SJSA1 (cell line): ENCODE measurements at places on chromosomes 6 and 20.

DNA sequence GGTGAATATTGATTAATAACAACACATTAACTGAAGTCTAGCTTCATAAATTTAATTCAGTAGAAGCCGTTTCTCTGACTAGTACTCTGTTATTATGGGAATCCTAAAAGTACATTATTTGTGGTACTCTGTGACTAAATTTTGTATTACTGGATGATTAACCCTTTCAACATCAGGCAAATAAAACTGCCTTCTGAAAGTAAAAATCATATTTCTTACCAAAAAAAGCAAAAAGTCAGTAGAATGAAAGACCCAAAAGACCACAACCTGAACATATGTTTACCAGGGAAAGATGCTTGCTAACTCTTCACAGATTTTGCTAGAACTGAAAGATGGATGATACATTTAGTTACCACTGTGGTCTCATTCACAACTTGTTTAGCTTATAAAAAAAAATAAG lies 73.2 kb downstream of the AHI1 start:
- no peak overlapping the region for H3K4me3 ChIP-seq
- no peaks in the 10 kb centered on the region for H3K27me3 ChIP-seq
- no peak for DNase-seq

GRCh38 chr20:47133809-47134456 lies 222.6 kb downstream of the ZMYND8 start:
- no peaks in the 10 kb centered on the region for H3K27me3 ChIP-seq
- H3K4me1 ChIP-seq = peaks cover 31% of the 10 kb centered on the region
- no peaks in the 10 kb centered on the region for H3K36me3 ChIP-seq
- H3K4me3 ChIP-seq = no peak overlapping the region
- peak; percentile 67 for DNase-seq

DNA sequence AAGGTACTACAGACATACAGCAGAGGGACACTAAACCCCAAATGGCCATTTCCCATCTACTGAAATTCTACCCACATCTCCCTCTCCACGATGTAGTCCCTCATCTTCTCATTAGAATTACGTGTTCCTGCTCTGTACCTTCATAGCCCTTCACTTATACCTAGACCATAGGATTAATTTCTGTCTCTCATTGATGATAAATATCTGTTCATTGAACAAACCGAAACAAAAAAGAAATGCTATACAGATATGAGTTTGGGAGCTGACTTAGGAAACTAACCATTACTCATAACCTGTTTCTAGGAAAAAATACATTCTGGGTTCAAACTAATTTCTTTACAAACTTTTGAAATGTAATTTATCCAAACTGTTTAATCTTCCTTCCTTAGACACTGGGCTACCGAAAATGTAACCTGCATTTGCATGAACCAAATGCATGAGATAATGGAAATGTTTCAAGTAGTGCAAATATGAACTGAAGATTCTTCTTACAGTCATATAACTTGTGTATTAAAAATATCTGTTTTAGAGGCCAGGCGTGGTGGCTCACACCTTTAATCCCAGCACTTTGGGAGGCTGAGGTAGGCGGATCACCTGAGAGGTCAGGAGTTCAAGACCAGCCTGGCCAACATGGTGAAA lies 85.3 kb downstream of the GJA10 start:
- no peak for DNase-seq
- peaks cover 37% of the 10 kb centered on the region for H3K4me1 ChIP-seq
- H3K27ac ChIP-seq = no peak overlapping the region
- H3K27me3 ChIP-seq = no peaks in the 10 kb centered on the region
- H3K36me3 ChIP-seq = no peaks in the 10 kb centered on the region

- H3K27me3 ChIP-seq = no peaks in the 10 kb centered on the region
- DNase-seq = no peak
- no peaks in the 10 kb centered on the region for H3K36me3 ChIP-seq
- no peak overlapping the region for H3K27ac ChIP-seq
- H3K4me3 ChIP-seq = no peak overlapping the region
Observed at GRCh38 chr20:42494290-42494689, 695.4 kb downstream of the PTPRT start.

GRCh38 chr20:11712639-11713160 lies 205.0 kb upstream of the BTBD3 start:
- no peaks in the 10 kb centered on the region for H3K36me3 ChIP-seq
- no peaks in the 10 kb centered on the region for H3K27me3 ChIP-seq
- no peak overlapping the region for H3K4me3 ChIP-seq

DNA sequence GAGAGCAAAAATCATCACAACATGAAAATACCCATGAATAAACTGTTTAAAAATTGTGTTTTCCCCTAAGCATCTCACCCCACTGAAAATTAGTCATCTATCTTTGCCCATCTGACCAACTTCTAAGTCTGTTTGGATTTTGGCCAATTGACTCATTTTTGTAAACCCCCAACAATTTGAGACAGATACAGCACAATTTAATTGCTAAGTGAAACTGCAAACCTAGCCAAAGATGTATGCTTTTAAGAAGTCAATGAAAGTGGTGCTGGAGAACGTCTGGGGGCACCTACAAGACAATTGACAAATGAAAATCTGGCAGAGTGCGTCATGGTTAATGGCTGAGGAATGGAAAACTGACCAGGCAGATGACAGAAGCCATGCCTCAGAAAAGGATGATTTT lies 30.9 kb upstream of the SLC24A3 start:
- H3K4me3 ChIP-seq = no peak overlapping the region
- no peaks in the 10 kb centered on the region for H3K36me3 ChIP-seq
- no peaks in the 10 kb centered on the region for H3K4me1 ChIP-seq
- DNase-seq = no peak
- H3K27me3 ChIP-seq = no peaks in the 10 kb centered on the region
- H3K27ac ChIP-seq = no peak overlapping the region

GRCh38 chr6:104483225-104483834 lies 376.4 kb downstream of the HACE1 start:
- DNase-seq = no peak
- no peak overlapping the region for H3K4me3 ChIP-seq
- 0 out of 2 replicates have a peak, but pooled peaks cover 3% of the 10 kb centered on the region for H3K27me3 ChIP-seq
- H3K4me1 ChIP-seq = no peaks in the 10 kb centered on the region
- no peaks in the 10 kb centered on the region for H3K36me3 ChIP-seq

DNA sequence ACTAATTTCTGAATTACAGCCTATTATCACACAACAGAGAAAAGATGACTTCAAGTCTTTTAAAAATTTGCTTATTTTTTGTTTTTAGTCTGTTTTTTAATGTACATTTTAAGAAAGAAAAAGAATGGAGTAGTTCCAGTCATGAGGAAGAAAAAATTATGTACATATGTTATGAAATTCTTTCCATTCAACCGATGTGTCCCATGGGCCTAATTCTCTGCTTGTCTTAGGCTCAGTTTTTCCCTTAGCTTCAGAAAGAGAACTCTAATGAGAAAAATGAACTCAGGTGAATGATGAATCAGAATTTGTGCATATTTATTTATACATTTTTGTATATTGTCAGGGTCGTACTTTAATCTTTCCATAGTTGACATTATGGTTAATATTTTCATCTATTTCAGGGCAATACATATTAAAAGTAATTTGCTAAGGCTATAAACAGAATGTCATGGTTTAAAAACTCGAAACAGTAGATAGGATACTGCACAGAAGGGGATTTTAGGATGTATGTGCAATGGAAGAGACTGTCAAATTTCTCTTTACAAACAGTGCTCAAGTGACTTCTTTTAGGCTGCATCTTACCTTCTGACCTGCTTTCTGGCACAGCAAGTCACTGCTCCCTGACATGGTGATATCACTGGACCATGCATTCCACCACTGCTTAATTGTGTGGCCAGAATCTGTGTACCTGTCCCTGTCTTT lies 153.1 kb downstream of the EPHA7 start:
- H3K4me1 ChIP-seq = no peaks in the 10 kb centered on the region
- no peak overlapping the region for H3K4me3 ChIP-seq
- no peaks in the 10 kb centered on the region for H3K27me3 ChIP-seq
- H3K36me3 ChIP-seq = no peaks in the 10 kb centered on the region

DNA sequence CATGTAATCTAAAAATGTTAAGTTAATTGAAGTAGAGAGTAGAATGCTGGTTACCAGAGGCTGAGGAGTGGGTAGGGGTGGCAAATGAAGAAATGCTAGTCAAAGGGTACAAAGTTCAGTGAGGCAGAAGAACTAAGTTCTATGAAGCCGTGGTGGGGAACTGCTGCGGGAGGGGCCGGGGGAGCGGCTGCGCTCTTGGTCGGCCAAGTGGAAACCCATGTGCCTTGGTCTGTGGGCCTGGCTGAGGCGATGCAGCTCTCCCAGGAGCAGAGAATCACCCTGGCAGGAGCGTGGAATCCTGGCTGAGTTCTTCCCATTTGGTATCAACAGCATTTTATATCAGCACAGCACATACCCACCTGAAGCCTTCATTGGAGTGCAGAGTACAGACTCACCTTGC lies 22.3 kb downstream of the TTLL2 start:
- no peak overlapping the region for H3K27ac ChIP-seq
- H3K27me3 ChIP-seq = peaks cover 12% of the 10 kb centered on the region
- H3K4me3 ChIP-seq = no peak overlapping the region
- H3K36me3 ChIP-seq = no peaks in the 10 kb centered on the region

- no peak for DNase-seq
- no peaks in the 10 kb centered on the region for H3K27me3 ChIP-seq
- peaks cover 14% of the 10 kb centered on the region for H3K4me1 ChIP-seq
- H3K27ac ChIP-seq = no peak overlapping the region
Observed at GRCh38 chr20:57404006-57404405, 12.8 kb downstream of the RBM38 start.

DNA sequence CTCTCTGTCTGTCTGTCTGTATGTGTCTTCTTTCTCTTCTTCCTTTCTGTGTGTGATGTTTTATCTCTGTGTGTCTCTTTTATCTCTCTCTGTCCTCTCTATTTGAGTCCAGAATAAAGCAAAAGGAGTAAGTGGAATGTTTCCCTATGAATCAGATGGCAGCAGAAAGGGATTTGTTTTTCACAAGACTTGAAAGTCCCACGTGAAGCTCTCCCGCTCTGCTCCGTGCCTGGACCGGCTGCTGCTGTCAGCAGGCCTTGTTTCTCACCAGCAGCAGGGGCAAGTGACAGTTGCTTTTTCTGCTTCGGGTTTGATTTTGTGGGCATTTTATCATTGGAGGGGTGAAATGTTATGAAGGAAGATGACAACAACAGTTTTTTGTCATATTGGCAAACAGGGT lies 212.7 kb downstream of the PACRG start:
- H3K36me3 ChIP-seq = no peaks in the 10 kb centered on the region
- no peaks in the 10 kb centered on the region for H3K4me1 ChIP-seq
- H3K27ac ChIP-seq = no peak overlapping the region

DNA sequence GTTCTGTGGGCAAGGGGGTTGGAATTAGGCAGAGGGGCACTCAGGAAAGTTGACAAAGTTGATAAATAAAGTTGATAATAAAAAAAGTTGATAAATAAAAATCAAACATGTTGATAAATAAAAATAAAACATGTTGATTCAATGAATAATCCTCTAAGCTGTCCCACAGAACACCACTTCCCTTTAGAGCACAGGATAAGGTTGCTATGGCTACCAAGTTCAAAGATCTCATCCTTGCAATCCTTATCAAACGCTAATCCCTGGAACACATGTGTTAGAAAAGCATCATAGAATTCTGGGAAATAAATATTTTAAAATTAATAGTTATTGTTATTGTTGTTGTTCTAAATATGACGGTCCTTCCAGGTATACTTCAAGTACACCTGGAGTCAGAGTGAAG lies 33.9 kb downstream of the MBOAT1 start:
- H3K27ac ChIP-seq = no peak overlapping the region
- DNase-seq = no peak
- no peaks in the 10 kb centered on the region for H3K4me1 ChIP-seq

GRCh38 chr20:63735859-63736718 lies at the start of gene LIME1:
LIME1 (plus strand) TSS chr20:63736664; CDS start chr20:63737550, 886 bp downstream.
- no peak within 1 kb of the TSS for H3K27ac ChIP-seq
- H3K4me3 ChIP-seq = no peak within 1 kb of the TSS
- no peaks in the 10 kb centered on the region for H3K27me3 ChIP-seq
- peaks cover 69% of the 10 kb centered on the region for H3K36me3 ChIP-seq
- no peak for DNase-seq

- no peak overlapping the region for H3K27ac ChIP-seq
- H3K27me3 ChIP-seq = peaks cover 9% of the 10 kb centered on the region
- no peak for DNase-seq
Observed at GRCh38 chr20:62822788-62823651, 6.2 kb downstream of the COL9A3 start.
